ENCODE measurements at places on chromosomes 3 and 15.

- no peak for DNase-seq
Measured at GRCh38 chr3:152277198-152277597, 8.5 kb downstream of the MBNL1 start.

DNA sequence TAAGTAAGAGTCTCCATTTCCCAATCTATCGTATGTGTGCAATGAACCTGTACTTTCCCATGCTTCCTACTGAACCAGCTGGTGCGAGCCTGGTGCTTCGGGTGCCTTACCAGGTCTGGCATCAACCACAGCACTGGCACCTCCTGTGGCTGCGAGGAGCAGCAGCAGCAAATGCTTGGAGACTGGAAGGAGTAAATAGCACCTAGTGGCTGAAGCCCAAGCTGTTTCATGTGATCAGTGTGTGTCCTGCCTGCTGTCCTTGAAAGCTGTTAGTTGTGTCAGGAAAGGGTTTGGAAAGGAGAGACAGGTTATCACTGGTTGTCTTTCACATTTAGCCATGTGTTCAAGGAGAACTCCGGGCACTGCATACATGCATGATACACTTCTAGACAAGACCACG, 31.8 kb downstream of the PCOLCE2 start:
- peak; percentile 64 for DNase-seq

DNA sequence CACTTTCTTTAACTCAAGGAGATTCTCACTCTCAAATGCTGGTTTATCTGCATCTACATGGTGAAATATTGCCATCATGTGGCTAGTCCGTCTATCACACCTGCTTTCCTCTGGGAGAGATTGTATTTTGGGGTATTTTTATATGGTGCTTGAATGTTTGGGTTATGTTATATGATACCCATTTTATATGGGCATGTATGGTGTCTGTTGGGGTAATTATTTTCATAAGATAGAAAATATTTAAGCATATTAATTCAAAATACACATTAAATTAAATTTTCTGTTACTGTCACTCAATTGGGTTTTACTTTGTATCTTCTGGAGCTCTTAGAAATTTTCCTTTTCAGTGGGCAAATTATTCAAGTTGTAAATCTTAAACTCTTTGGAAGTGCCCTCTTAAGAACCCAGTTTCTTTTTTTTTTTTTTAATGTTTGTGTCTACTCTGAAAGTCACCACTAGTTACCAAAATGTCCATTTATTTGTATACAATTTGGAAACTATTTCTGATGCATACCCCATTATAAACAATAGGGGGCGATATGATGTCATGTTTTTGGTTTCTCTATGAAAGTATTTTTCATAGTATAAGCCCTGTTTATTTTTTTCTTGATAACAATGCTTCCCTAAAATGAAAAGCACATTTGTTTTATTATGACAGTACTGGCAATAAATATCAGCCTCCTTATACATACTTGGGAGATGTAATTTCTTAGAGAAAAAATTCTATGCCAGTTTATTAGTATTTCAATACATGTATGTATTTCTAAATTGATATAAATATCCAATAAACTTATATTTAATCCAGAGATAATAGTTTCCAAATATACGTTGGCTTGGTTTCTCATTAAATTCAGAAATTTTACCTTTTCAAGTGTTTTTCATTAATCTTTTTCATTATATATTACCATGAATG, 36.1 kb upstream of the PLSCR5 start:
- DNase-seq, result peak; percentile 22

DNA sequence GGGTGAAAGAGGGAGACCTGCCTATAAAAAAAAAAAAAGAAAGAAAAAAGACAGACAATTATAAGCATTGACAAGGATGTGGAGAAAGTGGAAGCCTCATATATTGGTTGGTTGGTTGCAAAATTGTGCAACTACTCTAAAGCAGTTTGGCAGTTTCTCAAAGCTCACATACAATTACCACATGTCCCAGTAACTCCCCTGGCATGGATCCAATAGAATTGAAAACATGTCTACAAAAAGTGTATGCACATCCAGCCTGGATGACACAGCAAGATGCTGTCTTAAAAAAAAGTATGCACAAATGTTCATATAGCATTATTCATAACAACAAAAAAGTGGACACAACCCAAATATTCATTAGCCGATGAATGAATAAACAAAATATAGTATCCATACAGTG, 19.5 kb downstream of the SETMAR start:
- no peak for DNase-seq

GRCh38 chr3:189812806-189813465, 181.7 kb downstream of the TP63 start:
- DNase-seq, result no peak

DNA sequence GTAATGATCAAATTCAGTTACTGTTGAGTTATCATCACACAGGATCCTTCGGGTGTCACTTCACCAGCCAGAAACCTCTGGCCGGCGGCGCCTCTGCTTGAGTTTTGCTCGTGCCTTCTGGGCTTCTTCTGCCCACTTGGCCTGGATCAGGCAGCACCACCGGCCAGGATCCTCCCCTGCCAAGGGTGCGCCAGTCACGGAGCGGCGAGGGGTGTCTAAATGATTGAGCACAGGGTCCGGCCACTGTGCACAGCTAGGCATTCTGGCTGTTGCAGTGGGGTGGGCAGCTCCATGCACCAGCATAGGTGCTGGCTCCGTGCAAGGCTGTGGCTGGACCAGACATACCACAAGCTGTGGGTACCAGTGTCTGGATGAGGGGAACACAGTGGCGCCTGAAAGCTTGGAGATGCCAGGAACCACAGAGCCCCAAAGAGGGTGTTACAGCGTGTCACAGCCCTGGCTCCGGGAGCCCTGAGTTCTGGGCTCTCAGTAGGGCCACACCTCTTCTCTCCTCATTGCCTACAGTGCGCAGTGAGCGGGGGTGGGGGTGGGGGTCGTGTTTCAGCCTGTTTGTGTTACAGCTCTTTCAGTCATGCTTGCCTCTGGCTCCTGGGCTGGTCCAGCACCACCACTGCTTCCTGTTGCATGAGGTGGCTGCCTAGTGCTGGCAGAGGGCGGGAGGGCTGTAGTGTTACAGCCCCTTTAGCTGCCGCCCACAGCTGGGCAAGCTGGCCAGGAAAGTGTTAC, 169.4 kb downstream of the FNDC3B start:
- DNase-seq, result no peak

DNA sequence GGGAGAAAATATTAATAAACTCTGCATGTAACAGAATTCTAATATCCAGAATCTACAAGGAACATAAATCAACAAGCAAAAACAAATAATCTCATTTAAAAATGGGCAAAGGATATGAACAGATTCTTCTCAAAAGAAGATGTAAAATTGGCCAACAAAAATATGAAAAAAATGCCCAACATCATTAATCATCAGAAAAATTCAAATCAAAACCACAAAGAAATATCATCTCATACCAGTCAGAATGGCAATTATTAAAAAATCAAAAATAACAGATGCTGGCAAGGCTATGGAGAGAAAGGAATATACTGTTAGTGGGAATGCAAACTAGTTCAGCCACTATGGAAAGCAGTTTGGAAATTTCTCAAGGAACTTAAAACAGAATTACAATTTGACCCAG, 150.7 kb upstream of the TRIM42 start:
- DNase-seq, result no peak

- DNase-seq, result no peak
Measured at GRCh38 chr3:134366928-134367811, 7.1 kb downstream of the AMOTL2 start.

GRCh38 chr15:57640930-57641682, 49.4 kb downstream of the MYZAP start:
- DNase-seq, result no peak

DNA sequence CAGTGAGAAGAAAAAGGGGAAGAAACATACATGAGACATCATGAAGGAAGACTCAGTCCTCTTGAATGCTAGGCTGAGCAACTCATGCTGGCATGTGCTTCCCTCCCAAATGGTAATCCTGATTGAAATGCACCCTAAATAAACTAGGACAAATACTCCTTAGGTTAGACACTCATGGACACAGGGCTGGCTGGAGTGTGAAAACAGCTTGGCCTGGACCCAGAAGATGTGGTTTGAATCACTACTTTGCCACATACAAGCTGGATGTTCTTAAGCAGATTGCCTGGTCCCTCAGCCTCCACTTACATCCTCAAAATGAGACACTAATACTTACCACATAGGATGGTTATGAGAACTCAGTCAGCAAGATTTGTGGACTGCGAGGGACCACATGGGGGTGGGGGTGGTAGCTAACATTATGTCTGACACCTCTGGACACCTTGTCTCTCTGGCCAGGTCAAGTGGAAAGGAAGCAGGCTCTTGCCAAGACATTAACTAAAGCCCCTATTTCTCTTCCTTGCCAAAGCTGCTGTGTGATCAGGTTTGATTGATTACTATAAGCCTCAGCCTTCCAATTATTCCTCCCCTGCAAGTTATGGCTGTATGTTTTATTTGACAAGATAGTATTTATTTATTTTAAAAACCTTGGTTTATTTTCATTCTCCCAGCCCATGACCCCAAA, 138.9 kb upstream of the SLC7A14 start:
- DNase-seq, result no peak

- no peak for DNase-seq
Measured at GRCh38 chr15:39583596-39584265, 2.9 kb downstream of the THBS1 start.

DNA sequence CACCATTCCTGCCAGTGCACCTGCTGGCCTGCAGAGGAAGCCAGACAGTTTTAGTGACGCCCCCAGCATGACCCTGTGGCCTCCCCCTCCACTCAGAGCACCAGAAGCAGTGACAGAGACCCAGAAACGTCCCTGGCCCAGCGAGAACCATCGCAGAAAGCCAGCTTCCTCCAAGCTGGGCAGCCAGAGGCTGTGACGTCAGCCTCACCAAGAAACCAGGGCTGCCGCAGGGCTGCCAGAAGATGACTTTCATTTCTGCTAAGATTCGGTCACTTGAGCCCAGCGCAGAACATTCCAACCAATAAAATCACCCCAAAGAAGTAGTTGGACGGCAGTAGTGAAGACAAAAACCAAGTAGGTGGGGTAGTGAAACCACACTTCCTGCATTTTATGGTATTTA, 29.6 kb upstream of the RPL32 start:
- no peak for DNase-seq

DNA sequence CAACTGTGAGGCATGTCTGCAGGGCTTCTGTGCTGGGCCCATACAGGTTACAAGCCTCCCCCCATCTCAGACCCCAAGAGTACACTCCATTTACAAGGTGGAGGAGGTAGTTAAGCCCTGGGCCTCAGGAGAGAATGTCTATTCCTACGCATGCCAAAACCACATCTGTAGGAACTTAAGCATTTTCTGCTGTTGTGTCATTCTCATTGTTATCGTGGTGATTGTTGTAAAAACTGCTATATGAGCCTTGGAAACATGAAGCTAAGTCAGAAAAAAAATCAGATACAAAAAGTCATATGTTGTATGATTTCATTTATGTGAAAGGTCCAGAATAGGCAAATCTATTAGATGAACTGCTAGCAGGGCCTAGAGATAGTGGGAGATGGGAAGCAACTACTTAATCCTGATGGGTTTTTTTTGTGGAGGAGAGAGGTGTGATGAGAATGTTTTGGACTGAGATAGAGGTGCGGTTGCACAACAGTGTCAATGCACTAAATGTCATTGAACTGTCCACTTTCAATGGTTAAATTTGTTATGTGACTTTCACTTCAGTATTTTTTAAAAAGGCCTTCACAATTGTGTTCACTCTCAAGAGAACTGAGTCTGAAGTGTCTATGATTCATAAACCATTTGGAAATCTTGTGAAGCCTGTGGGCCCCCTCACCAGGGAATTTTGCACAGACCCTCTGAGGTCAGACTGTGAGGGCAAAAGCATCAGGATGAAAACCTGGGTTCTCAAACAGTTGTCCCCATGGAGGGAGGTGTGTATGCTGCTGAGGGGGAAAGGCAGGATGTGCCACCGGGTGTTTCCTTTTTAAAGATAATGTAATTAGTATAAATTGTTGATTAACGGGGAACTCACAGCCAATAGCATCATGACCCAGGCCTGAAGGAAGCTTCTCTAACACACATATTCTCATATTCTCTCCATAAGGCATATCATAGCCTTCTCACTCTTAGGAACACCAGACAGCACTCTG, 3.2 kb downstream of the RTP3 start:
- DNase-seq, result no peak

DNA sequence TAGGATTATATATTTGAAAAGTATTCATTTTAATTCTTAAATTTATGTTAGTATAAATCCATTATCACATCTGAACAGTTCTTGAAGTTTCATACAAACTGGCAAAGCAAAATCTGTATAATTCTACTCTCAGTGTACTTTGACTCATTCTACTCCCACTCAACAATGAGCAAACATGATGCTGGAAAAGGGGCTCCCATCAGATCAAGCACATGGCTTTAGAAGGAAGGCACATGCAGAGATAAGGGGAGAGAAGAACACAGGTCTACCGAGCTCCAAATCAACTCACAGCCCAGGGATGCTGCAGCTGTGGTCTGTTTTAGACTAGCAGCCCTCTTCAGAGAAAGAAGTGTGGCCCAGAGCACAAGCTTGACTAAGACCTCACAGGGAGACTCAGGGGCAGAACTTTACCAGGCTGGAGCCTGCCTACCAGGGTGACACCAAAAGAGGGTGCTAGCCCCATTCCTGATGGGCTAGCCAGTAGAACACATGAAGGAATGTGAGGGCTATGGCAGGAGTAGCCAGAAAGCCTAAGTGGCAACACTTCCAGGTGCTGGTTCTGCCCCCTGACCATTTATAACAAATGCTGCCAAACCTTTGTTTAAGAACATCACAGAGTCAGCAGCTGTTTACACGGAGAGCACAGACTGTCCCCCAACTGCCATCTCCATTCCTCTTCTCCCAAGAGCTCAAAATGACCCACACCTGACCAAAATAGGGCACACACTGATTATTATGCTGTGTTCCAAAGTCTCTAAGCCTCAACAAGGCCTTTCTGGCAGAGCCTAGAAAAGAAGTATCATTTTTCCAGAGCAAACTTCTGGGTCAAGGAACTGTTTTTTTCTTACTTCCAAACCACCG, 19.5 kb downstream of the SEC22C start:
- DNase-seq, result no peak

Measured in DMS153 (cell line).